SJCRH30 (cell line): ENCODE measurements at places on chromosomes 1 and 21.

GRCh38 chr1:34324879-34325440 lies 148.3 kb downstream of the C1orf94 start:
- no peak for DNase-seq

GRCh38 chr1:61967750-61968149 lies 225.5 kb downstream of the PATJ start:
- no peak for DNase-seq

DNA sequence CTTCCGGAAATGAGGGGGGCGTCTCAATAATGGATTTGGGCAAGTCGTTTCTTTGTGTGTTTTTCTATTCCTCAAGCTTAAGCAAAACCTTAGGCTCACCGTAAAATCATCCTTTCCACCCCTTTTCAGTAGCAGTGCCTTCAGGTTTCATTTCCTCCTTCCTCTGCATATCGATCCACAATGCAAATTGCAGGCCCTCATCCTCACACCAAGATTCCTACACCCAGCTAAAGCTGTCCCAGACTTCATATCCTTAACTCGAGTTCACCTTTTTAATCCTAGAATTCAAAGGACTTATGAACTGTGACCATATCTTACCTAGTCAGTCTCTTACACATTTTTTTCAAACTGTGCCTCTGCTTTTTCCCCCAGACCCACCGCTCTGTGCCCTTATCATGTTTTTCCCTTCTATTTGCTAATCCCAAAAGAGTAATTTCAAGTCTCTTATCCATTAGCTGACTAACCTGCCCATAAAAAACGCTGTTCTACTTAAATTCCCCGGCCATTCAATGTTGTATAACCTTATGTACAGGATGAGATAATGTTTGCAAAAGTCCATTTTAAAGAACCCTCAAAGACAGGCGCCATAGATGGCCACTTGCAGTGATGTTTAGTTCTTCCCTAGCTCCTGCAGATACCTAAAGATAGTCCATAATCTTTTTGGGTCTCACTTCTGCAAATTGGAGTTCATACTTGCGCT lies 1.5 kb downstream of the AKIRIN1 start:
- no peak for DNase-seq

DNA sequence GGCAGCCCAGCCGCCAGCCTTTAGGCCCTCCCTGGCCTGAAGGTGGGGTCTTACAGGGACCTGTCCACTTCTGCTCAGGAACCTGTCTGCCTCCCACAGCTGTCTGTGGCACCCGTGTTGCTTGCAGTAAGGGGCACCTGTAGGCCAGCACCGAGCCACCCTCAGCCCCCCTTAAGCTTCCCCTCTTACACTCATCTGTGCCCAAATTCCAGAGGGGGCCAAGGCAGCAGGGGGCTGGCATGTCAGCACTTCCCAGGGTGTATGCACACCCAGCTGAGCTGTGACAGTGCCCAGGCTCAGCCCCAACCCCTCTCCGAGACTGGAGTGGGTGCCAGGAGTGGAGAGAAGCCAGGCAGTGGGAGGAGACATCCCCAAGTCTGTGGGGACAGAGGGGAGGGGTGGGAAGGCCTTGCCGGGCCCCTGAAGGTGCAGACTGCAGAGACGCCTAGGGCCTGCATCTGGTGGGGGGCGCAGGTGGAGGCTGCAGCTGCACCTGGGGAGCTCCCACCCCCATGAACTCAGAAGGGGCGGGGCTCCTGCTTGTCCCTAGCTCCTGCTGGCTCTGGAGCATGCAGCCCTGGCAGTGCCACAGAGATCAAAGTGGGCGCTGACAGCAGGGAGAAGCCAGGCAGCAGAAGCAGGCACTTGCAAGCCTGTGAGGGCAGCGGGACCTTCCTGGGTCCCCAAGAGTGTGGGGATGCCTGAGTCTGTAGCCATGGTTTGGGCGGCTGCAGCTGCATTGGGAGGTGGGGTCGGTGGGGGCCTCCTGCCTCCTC lies 5.4 kb upstream of the SLC2A7 start:
- no peak for DNase-seq

DNA sequence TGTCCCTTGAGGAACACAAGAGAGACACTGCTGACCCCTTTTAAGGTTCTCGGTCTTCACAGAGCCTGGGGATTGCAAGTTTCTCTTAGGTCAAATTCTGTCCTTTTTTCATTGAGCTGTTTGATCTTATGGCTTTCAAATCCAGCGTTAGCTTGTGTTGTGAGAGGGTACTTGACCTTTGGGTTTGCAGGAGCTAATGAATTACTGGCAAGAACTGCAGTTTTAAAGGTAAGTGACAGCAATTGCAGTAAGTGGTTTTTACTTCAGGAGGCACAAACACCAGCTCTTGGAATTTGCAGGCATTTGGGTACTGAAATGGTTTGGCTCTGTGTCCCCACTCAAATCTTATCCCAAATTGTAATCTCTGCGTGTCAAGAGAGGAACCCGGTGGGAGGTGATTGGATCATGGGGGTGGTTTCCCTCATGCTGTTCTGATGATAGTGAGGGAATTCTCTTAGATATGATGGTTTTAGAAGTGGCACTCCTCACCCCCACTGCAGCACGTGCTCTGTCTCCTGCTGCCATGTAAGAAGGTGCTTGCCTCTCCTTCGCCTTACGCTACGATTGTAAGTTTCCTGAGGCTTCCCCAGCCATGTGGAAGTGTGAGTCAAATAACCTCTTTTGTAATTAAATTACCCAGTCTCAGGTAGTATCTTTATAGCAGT lies 134.5 kb upstream of the LYPLAL1 start:
- DNase-seq = no peak

DNA sequence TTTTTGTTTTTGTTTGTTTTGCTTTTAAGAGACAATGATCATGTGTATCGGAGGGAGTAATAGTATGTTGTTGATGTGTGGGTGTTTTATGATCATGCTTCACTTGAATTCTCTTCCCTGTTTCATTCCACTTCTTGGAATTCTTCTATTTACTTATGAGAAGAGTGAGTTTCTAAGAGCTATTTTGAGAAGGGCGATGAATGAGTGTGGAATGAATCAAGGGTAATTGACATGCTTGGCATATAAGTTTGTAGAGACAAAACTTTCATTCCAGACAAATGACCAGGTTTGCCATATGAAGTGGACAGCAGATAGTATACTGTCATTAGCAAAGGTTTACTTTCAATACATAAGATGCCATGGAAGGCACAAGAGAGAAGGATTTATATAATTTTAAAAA lies 42.3 kb upstream of the PDC start:
- DNase-seq = no peak

DNA sequence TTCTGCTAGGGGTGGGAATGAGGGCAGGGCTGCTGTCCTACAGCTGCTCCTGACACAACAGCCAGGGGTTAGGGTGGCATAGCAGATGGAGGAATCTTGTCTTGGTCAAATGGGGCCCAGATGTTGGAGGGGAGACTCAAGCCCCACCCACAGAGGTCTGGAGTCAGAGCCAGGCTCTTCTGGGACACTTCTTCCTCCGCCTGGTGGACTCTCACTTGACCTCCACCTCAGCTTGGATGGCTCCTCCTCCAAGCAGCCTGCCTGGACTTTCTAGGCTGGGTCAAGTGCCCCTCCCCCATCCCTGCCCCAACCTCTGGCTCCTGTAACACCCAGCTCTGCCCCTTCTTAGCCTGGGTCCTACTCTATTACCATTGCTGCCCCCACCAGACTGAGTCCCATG lies 35.5 kb downstream of the EPHA2 start:
- no peak for DNase-seq

DNA sequence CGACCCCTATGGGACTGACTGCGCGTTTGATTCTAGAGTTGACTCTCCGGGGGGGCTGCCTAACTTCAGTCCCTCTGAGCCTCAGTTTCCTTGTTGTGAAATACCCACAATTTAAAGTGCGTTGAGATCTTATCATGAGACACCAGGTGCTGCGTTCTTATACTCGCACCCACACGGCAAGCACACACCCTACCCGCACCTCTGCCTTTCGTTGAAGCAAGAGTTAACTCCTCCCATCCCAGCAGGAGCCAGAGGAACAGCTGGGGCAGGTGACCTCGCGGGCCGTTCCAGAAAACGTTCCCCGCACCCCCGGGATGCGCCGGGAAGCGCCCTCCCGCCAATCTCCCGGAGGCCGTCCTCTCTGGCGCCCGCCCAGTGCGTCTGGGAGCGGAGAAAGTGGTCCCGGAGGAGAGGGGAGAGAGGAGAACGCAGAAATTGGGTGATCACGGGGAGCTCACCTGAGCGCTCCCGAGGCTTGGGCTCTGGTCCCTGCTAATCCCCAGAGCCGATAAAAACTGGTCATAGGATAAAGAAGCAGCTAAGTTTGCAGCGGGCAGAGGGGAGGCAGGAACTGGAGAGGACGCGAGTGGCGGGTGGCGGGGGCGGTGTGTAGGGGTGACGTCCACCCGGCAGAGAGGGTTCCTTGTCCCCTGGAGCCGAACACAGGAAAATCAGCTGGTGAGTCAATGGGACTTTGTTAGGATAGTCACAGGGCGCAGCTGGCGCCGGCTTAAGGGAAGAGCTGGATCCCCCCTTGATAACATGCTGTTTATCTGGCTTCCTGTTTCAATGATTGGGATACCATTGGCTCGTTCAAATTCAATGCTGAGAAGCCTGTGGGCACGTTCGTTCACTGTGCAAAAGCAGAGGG lies 869 bp downstream of the NAV1 start:
- DNase-seq = peak; percentile 99

DNA sequence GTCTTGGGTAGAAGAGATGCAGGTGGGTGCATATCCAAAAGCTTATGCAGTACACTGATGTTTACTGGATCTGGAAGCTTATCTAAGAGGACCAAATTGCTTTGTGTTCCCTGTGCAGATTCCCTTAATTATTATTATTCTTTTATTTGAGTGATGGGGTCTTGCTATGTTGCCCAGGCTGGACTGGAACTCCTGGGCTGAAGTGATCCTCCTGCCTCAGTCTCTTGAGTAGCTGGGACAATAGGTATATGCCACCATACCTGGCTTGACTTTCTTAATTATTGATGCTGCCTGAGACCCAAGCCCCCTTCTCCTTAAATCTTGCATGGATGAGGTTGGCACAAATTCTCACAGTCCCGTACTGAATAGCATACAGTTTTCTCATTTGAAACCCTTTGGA lies 83.0 kb downstream of the MACF1 start:
- no peak for DNase-seq

DNA sequence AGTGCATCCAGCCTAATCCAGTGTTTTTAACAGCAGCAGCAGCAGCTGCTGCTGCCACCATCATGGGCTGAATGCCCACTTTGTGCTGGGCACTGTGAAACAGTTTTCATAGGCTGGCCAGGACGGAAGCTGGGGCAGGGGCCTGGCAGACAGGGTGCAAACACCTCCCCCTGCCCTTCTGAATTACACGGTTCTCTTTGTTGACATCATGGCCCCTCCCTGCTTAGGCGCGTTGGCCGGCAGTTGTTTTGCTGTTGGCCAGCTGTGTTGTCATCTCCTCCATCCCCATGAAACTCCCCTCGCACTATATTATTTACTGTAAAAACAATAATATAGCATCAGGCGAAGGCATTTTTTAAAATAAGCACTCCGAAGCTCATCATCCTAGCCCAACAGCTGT lies 33.1 kb downstream of the PTPRU start:
- peak; percentile 89 for DNase-seq

DNA sequence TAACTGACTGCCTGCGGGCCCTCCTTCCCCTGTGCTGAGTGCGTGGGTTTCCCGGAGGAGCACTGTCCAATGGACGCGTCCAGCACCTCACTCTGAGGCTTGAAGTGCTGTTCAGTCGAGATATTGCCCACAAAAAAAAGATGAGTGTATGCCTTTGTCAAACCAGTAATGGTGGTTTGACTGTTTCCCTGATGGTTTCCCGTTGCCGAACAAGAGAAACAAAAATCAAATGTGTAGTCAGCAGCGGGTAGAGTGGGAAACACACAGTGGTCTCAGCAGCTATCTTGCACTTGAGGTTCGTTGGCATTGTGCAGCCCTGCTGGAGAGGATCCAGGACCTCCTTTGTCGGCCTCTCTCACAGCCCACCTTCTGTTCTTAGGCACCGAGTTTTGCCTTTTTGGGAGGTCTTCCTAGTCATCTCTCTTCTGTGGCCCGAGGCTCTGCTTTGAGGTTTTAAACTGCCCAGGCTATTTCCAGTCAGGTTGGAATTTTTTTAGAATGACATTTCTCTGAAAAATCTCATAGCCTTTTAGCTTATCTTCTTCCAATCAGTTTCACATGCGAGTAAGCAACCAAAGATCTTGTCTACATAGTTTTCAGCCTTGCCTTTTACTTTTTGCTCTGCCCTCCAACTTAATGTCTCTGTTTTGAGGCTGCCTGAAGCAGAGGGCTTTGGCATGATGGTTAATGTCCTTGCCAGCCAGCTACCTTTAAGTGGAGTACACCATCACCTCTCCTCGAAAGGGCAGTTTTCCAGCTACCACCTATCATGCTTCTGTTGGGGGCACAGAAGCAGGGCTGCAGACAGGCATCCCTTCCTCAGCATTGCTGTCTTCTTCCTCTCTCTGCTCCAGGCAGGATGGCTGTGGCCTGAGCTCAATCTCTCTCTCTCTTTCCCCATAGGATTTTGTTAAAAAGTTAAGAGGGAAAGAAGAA lies 132.3 kb downstream of the URB2 start:
- no peak for DNase-seq

- no peak for DNase-seq
Observed at GRCh38 chr1:102896286-102896685, 212.0 kb downstream of the COL11A1 start.

DNA sequence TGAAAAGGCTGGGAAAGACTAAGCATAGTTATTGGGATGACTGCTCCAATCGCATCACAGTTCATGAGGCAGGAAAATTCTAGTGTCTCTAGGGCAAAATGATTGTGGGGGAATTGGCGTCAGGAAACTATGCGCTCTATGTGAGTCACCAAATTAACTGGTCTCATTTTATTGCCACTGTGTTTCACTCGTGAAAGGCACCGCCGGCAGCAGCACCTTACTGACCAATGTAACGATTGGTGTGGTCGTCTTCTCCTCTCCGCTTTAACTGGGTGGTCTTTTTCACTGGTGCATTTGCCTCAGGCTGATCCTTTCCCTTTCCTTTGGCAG lies 83.5 kb downstream of the SPAG17 start:
- DNase-seq = no peak

GRCh38 chr1:29096231-29096886 lies 27.3 kb downstream of the TMEM200B start:
- DNase-seq = no peak

- DNase-seq = peak; percentile 50
Observed at GRCh38 chr1:200867018-200867811, 5.6 kb upstream of the GPR25 start.

DNA sequence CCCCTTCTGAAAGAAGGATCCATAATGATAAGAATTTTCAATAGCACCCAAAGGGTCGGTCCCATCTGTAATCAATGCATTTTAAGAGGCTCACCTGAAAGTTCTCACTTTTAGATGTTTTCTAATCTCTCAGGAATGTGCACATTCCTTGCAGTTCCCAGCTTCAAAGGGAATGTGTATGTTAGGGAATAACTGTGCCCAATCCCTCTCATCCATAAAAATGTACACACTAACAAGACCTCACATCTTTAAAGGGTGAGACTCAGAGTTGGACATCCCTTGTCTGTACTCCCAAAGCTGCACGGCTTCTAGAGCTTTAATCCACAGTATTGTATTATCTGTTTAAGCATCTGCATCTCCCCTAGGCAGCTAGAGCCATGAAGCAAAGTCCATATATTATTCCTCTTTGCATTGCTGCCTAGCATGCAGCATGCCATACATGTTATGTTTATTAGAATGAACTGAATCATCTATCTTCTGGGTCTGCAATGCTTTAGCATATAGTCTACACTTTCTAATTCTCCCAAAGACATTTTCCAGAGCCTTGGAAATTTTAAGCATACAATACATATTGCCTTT lies 9.3 kb upstream of the CCN1 start:
- DNase-seq = no peak
